ENCODE measurements at places on chromosomes 3 and 15.

DNA sequence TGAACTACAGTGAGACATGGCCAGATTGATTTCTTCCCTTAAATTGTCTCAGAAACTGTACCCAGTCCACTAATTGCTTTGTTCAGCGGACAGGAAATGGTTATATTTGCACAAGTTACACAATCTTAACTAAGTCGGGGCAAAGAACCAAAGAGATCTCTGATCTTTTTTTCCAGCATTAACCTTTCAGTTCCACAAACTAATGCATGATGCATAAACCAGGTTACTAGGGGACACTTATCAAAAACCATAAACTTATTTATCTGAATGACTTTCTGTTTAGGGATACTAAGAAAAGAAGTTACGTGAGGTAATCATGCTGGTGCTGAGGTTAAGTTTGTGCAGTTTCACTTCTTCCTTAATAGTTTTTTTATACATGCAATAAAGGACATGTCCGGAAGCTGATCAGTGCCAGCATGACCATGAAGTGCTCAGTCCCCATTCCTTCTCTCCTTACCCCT is 22.4 kb downstream of the FNDC3B start:
- DNase-seq = no peak

DNA sequence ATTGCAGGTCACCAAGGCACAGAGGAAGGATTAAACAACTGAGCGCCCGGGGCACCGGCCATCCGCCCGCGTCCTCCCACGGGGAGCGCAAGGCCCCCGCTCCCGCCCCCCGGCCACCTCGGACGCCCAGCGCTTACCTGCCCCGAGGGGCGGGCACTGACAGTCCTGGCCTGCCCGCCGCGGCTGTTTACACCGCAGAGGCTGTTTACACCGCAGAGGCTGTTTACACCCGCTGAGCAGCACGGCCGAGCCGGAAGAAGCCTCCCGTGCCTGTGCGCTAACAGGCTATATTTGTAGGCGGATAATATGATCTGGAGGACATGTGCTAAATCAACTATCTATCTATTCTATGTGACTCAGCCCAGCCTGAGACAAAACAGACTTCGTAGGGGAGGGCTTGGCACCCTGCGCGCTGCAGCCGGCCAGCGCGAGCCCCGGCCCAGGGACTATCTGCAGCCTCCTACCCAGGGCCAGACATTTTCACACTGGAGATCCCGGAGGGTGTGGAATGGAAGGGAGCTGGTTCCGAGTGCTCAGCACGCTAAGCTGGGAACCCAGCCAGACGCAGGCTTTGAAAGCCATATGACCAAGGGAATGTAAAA is at the start of gene LRRC2:
LRRC2 (minus strand) TSS at position 263 of the 602 bp plus-strand sequence. CDS start 14,711 bp downstream, outside the sequence.
- DNase-seq = no peak

GRCh38 chr15:65730549-65731172 is 61.4 kb downstream of the DENND4A start:
- DNase-seq = no peak

DNA sequence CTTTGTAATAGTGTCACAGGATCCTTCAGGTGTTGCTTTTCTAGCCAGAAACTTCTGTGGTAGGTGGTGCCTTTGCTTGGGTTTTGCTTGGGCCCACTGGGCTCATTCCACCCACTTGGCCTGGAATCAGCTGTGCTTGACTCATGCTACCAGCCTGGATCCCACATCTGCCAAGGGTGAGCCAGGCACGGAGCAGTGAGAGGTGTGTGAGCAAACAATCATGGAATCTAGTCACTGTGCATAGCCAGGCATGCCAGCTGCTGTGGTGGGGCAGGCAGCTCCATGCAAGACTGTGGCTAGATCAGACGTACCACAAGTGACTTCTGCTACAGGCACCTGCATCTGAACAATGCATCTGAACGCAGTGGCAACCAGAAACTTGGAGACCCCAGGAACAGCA is 275.9 kb downstream of the UBE2E2 start:
- DNase-seq = no peak

- DNase-seq = no peak
Measured at GRCh38 chr3:101548527-101549105, 13.1 kb upstream of the TRMT10C start.

- DNase-seq = no peak
Measured at GRCh38 chr3:177835917-177836316, 638.6 kb upstream of the TBL1XR1 start.

DNA sequence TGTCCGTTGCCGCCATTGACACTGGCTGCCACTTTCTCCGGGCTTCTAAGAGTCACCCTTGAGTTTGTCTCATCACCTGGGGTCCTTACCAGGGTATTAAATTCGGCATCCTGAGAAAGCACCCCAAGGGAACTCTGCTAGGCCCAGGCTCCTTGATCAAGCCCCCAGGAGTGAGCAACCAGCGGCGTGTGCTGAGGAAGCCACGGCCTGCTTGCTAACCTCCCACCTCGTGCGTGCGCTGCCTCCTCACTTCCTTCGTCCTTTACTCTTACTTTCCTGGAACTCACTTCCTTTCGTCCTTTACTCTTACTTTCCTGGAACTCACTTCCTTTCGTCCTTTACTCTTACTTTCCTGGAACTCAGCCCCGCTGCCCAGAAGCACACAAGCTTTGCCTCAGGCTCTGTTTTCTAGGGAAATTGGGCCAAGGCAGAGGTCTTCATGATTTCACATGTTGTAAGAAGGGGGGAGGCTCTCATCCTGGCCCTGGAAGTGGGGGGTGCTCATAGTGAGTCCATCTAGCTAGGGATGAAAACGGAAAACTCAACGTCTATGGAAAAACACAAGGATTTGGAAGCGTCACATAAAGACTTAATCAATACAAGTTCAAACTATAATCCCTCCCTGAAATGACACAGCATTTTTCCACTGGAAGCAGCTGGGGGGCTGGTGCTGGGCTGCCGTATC is 36.7 kb upstream of the BDH1 start:
- no peak for DNase-seq

DNA sequence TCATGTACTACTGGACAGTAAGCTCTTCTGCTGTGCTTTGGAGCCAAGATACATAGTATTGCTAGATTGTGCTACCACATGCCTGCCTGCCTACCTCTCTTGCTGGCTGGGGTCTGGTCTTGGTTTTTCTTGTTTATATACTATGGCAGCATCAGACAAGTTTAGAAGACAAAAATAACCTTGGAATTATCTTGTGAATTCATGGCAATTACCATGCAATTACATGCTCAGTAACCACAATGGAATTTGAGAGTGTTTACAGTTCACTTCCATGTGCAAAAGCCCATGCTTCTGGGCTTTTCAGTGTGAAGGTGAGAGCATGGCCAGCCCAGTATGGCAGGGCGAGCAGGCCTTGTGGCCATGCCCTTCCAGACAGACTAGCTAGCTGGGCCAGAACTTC is 48.0 kb upstream of the C15orf61 start:
- no peak for DNase-seq

GRCh38 chr15:65856821-65857455 is 12.4 kb upstream of the RAB11A start:
- peak; percentile 74 for DNase-seq

- DNase-seq = no peak
Measured at GRCh38 chr3:104796556-104796955, 570.2 kb upstream of the ALCAM start.

- no peak for DNase-seq
Measured at GRCh38 chr15:39789736-39790135, 7.1 kb upstream of the FSIP1 start.

DNA sequence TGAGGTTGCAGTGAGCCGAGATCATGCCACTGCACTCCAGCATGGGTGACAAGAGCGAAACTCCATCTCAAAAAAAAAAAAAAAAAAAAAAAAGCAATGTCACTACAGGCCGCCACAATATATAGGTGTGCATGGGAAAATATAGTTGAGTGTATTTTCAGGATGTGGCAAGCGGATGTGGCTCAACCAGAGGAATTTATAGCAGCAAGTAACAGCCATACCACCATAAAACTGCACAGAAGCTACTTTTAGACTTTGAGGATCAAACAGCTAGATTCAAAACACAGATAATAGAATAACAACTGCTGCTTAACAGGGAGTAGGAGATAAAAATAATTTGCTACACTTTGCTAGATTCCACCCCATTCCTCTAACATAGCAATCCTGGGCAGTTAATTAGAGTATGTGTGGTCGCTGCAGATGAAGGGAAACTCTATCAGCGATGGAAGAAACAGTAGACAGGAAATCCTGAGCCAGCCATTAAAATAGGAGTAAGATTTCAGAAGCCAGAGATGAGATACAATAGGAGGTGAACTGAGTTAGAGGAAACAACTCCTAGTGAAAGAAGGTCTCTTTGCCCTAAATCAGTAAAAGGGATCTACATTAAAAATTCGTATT is 318.7 kb upstream of the STT3B start:
- DNase-seq = no peak

DNA sequence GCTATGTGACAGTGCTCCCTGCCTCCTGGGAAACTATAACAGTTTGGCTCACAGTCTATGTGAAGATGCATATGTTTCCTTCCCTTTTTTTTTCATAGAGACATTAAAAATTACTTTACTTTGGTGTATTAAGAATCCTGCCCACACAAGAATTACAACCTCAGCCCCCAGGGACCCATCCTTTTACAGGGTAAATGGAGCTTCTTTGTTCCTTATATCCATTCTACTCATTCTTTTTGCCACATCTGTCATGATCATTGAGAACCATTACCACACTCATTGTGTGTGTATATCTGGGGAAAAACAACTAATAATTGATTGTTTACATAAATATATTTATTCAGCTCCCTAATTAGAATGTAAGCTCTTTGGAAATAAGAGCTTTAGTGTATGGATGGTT is 157.4 kb downstream of the SSR3 start:
- DNase-seq = no peak

- DNase-seq = no peak
Measured at GRCh38 chr3:12780751-12781150, 15.7 kb upstream of the CAND2 start.

- no peak for DNase-seq
Measured at GRCh38 chr15:41309226-41309905, 23.0 kb downstream of the OIP5 start.

GRCh38 chr15:71431343-71432336 is 316.4 kb downstream of the THSD4 start:
- DNase-seq = no peak

DNA sequence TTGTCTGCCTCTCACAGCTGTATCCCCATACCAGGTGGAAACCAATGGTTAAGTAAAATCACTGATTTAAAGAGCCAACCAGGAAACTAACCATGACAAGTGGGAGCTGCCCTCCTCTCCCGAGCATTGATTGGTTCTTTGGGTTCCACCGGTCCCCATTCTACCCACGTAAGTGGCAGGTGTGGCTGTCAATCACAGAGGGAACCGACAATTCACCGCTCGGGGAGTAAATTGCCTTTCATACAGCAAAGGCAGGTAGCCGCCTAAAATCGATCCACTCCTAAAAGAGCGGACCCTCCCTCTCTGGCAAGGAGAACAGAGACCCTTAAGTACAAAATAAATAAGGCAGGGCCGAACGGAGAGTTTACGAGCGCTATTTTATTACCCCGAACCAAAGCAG is 1.2 kb downstream of the ERC2 start:
- DNase-seq = no peak

- DNase-seq = no peak
Measured at GRCh38 chr3:67648701-67649100, 5.7 kb downstream of the SUCLG2 start.

DNA sequence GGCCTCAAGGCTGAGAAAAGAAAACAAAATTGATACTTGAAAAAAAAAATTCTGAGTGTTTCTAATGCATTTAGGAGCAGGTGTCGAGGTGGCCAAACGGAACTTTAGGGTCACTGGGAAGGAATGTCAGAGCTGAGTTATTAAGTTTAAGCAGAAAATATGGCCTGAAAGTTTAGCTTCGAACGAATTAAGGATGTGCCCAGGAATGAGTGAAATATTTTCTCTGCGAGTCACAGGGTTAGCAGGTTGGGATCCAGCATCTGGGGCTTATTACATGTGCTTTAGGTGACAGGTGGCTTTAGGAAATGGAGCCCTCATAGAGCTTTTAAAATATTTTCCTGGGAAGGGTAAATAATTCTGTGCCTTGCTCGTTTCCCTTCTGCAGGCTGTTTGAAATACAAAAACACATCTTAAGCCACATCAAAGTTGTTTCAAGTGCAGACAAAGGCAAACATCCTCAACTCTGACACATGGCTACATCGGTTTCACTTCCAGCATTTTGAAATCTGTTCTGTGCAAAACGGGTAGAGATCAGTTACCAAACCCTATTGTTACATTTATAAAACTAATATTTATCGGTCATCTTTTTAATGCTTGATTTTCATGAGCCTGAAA is 143.1 kb upstream of the ARRDC4 start:
- no peak for DNase-seq

GRCh38 chr3:129747136-129747535 is 140.7 kb upstream of the PLXND1 start:
- no peak for DNase-seq

- DNase-seq = no peak
Measured at GRCh38 chr3:34200576-34200975, 402.1 kb downstream of the PDCD6IP start.

GRCh38 chr3:52253314-52254304 is 8.1 kb downstream of the PPM1M start:
- DNase-seq = peak; percentile 69

DNA sequence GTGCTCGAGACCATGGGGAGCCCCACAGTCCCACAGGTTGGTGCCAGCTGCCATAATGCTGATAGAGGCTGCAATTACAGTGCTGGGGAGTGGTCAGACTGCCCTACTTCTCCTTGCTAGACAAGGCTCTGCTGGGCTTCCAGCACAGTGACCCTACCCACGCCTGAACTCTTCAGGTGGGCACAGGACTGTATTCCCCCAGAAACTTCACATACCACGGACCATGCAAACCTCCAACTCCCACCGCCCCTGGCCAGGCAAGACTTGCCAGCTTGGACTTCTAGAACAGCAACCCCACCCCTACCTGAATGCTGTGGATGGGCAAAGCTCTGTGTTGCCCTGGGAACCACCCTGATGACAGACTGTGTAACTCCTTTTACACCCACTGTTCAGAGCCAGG is 885.3 kb downstream of the SI start:
- no peak for DNase-seq

- DNase-seq = no peak
Measured at GRCh38 chr3:26004172-26004571, 214.3 kb downstream of the OXSM start.

DNA sequence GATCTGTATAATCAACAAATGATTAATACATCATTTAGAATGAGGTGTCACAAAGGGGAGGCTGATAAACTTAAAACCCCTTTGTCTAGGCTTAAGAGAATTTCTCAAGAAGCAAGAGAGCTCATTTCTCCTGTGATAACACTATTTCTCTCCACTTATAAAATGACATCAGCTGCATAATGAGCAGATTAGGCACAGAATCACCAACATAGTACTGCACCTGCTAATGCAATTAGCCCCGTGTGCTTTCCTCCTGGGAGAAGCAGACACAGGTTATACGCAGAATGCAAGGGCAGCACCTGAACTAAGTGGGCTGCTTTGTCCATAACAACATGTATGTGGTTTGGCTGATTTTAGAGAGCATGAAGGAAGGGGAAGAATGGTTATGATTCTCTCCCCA is 515.3 kb upstream of the CFAP20DC start:
- DNase-seq = no peak
